Stimulated activated CD8-positive, alpha-beta memory T cell treated with anti-CD3 and anti-CD28 coated beads, Interleukin-15, amount 100 ng/mL, for 48 hours (primary cell): ENCODE measurements at places on chromosomes 5 and 9.

DNA sequence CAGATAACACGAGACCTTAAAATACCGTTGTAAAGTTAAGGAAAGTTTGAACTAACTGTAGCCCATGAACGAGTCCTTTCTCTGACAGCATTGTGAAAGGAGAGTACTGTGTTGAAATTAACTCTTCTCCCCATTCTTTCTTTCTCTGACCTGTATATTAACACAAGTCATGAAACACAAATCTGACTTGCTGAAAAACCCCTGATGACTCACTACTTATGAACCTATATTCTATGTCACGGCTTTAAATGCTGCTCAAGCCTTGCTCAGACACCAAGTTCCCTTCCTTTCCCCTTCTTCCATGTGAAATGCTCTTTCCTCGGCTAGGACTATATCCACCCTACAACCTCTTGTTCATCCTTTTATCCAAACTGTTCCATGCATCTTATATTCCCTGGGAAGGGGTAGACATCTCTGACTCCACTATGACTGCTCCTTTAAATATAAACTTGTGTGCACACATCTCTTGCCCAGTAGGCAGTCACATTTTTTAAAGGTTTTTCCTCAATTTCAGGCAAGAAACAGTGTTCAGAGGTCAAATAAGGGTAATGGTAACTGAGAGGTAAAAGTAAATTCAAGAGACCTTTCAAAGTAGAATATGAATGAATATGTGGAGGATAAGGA lies 142.9 kb downstream of the NFIB start:
- no peak for DNase-seq

GRCh38 chr5:39337252-39337915 lies 26.9 kb downstream of the C9 start:
- DNase-seq = no peak

DNA sequence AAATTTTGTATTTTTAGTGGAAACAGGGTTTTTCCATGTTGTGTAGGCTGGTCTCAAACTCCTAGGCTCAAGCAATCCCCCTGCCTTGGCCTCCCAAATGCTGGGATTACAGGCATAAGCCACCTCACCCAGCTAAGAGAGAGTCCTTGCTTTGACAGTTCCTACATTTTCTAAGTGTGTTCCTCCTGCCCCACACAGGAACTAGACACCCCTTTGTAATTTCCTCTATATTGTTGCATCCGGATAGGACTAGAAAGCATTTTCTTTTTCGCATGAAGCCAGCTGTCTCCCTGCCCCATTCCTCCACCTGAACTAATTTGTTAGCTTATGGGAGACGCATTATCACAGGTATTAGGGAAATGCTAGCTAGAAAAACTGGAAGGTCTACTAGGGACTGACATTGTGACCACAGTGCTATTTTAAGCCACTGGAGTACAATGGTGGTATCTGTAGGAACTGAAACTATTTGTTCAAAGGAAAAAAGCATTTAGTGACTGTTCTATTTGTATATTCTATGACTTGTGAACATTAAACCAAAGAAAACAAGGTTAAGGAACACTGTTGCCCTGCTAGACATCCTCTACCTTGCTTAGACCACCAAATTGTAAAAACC lies 214.1 kb downstream of the SMARCA2 start:
- no peak for DNase-seq

DNA sequence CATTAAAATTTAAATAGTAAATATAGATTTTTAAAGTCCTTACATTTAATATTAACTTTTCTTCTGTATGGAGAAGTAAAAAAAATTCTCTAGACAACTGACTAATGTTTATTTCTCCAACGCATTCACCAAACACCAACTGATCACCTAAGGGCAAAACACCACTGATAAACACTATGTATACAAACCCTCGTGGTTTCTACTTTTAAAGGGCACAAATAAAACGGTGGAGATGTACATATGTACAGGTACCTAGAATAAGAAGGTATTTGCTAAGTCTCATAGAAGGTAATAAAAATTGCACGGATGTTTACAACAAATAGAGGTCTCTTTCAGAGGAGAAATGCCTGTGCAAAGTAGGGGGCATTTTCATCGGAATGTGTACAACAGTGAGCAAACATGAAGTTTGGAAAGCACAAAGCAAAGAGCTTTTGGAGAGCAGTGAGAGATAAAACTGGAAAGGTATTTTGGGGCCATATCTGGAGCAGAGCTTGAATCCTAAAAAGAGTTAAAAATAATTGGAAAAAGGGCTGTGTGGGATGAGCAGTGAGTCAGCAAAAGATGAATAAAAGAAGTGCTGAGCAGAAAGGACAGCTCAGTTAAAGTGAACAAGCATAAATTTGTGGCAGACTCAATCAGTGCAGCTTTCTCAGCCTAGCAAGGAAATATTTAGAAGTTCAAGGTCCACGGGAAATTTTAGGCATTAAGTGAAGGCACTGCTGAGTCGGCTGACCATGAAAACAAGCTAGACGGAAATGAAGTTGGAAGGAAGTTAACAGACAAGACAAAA lies 160.0 kb downstream of the TMEM161B start:
- no peak for DNase-seq

- DNase-seq = no peak
Measured at GRCh38 chr9:126084008-126084407, 242.6 kb upstream of the MVB12B start.

GRCh38 chr9:94014066-94014654 lies 59.0 kb upstream of the BARX1 start:
- DNase-seq = no peak

- DNase-seq = no peak
Measured at GRCh38 chr5:127583866-127584265, 65.0 kb upstream of the CTXN3 start.

DNA sequence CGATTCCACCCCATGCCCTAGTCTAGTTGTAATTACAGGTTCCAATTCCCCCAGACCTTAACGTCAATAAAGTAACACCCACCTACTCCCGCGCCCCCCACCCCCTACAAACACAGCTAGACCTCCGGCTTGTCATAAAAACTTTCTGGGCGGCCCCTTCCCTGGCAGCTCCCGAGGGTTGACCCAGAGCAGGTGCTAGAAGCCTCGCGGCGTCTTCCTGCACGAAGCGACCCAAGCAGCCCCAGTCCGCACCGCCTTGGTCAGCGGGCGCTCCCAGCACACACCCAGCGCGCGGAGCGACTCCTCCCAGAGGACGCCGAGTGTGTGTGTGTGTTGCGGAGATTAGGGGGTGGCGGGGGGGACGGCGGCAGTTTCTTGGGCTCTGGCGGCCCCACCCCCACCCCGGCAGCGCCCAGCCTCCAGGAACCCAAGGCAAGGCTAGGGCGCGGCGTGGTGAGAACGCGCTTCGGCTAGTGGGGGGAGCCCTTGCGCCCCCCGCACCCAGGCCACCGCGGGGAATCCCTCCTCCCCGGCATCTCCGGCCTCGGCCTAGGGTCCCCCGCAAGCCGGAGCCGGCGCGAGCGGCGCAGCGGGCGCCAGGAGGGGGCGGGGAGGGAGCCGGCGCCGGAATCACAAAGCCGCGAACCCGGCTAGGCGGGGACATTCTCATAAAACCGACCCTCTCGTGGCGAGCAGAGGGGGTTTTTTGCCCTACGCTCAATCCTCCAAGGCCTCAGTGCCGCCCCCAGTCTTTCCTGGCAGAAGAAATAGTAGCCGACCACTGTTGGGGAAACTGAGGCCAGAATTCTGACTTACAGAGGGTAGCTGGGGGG lies 2.2 kb downstream of the PCDH1 start:
- DNase-seq = no peak

DNA sequence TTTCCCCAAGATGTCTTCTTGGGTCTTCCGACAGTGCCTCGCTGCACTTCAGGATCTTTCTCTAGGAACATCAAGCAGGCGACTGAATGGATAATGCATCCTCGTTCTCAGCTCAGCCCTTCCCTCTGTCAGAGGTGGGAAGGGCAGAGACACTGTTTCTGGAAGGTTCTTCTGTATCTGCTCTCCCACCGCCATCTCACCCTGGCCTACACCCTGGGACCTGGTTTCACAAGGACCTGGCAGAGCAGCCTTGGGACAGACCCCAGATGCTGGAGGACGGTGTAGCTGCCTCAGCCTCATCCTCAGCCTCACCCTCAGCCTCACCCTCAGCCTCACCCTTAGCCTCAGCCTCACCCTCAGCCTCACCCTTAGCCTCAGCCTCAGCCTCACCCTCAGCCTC lies 18.5 kb downstream of the MRPL36 start:
- DNase-seq = no peak

GRCh38 chr5:75509956-75510355 lies 1.5 kb downstream of the CERT1 start:
- no peak for DNase-seq

GRCh38 chr9:104863180-104863883 lies 64.6 kb downstream of the ABCA1 start:
- DNase-seq = peak; percentile 15

- no peak for DNase-seq
Measured at GRCh38 chr5:157984611-157985010, 125.7 kb upstream of the CLINT1 start.

- no peak for DNase-seq
Measured at GRCh38 chr5:169260896-169261569, 39.9 kb downstream of the SLIT3 start.

DNA sequence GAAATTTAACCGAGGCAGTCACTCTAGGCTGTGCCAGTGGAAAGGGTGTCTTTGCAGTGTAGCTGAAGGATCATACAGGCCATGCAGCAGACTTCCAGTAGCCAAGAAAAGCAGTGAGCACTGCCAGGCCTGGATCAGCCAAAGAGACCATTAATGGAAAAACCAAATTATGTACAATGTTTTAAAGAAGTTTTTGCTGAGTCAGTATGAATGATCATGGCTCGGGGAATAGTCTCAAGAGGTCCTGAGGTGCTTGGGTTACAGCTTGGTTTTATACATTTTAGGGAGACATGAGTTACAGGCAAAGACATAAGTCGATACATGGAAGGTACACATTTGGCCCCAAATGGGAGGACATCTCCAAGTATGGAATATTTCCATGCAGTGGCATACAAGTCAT lies 141.3 kb downstream of the YTHDC2 start:
- no peak for DNase-seq

GRCh38 chr5:67879620-67880510 lies 335.7 kb upstream of the PIK3R1 start:
- DNase-seq = no peak

DNA sequence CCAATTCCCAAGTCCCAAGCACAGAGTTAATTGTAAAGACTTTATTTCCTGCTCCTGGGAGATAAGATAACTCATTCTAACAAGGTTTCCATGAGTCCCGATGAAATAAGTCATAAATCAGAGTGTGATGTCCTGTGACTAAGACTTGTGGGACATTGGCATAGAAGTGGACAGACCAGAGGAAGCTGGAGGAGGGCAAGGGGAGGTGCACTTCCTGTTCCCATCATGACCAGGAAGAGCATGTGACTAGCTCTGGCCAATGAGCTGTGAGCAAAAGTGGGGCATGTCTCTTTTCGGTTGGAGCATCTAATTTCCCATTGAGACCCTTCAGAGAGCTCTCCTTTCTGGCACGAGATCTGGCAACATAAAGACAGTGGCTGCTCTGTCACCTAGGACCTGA lies 100.4 kb downstream of the ZNF354C start:
- DNase-seq = no peak

- DNase-seq = no peak
Measured at GRCh38 chr5:66498791-66499207, 97.4 kb upstream of the MAST4 start.

DNA sequence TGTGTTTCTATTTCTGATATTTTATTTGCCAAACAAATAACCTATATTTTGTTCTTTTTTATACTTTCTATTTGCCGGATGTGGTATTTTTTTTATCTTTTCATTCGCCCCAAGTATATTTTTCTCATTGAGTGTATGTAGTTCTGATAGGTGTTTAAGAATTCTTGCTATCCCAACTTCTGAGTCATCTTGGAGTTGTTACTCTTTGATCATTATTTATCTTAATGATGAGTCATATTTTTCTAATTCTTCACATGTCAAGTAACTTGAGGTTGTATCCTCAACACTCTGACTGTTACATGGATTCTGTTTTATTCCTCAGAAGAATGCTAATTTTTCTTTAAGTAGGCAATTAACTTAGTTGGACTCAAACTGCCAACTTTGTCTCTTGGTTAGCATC lies 498.1 kb downstream of the TLE1 start:
- DNase-seq = no peak

GRCh38 chr9:137253717-137254623 lies 1.2 kb upstream of the NELFB start:
- DNase-seq = no peak

DNA sequence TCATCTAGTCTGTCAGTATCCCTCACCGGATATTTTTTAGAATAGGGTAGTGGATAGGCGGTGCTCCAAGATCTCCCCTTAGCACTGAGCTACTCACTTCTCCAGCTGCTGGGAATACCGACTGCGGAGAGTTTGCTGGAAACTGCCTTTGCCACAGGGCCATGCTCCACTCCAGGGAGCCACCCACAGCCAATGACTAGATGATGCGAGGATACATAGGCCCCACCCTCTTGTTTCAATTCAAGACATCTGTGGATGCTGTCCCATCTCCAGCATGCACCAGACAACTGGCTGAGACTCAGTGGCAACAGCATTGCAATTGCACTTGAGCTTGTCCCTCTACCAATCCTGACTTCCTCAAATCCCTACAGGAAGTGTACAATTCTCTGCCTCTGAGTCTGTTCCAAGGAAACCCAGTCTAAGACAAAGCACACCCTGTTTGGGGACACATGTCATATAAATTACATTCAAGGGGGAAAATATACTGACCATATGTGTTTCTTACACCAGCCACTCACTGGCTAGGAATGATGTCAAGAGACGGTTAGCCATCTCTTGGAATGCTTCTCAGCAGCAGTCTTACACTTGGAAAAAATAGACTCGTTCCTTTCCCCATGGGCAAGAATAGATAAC lies 312.6 kb upstream of the KIF2A start:
- no peak for DNase-seq

DNA sequence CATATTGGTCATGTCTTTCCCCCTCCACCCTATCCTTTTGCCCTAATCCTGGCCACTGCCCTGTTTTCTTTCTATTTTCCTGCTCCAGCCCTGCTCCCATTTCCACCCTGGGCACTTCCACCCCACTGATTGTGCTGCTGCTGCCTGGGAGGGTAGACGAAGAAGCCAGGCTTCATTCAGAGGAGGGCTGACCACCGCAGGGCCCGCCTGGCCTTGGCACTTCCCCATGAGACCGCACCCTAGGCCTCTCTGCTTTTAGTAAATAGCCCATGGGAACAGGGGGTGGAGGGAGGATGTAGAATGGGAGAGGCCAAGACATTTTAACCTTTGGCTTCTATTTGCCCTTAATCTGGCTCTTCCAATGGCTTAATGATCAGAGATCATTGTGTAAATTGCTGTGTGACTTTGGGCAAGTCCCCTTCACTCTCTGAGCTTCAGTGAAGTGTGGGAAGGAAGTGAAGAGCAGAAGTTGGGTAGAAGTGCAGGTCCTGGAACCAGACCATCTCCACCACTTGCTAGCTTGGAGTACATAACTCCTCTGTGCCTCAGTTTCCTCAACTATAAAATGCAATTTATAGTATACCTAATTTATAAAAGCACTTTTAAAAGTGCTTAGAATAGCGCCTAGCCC lies 13.6 kb upstream of the GPX3 start:
- no peak for DNase-seq

DNA sequence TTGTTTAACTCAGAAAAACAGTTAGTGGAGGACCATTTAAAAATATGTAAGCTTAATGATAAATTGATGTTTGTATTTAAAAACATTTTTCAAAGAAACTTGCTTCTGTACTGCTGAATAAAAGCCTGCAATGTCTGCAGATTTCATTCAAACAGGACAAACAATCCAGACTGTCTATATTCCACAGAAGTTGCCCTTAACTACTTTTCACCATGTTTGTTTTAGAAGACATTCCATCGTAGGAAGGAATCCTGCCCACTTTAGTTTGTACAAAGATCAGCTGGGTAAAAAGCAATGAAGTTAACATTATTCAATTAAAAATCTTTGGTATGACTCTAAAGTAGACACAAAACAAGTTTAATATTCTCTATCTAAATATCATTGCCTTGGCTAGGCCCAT lies 195.7 kb upstream of the CCNH start:
- DNase-seq = no peak
